ENCODE measurements at places on chromosomes 16 and 17.

DNA sequence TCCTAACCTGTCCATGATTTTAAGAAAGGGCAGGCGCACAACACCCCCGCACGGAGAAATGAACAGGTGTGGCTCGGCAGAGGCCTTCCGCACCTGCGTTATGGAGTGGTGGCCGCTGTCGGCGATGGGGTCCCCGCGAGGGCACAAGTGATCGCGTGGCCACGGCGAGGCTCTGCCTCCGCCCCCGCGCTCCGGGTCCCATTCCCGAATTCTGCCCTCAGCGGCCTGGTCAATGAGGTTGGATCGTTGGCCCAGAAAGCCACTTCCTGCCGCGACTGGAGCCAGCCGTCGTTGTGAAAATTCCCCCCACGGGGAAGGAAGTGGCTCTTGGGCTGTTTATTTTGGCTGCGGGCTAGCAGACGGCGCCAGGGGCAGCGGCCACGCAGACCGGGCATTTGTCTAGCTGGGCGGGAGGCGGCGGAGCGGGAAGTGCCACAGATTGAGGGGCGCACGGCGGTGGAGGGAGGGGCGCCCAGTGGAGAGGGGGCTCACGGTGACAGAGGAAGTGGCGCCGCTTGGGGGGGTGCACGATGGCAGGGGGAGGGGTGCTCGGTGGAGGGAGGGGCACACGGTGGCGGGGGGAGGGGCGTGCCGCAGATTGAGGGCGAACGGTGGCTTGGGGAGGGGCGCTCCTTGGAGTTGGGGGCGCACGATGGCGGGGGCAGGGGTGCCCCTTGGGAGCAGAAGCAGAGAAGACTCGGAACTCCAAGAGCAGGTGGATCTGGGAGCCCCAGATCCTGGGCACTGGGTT, 25.0 kb downstream of the MRC2 start:
- DNase-seq = peak; percentile 13

GRCh38 chr17:50479522-50480141, 972 bp downstream of the RSAD1 start:
- DNase-seq = peak; percentile 37

DNA sequence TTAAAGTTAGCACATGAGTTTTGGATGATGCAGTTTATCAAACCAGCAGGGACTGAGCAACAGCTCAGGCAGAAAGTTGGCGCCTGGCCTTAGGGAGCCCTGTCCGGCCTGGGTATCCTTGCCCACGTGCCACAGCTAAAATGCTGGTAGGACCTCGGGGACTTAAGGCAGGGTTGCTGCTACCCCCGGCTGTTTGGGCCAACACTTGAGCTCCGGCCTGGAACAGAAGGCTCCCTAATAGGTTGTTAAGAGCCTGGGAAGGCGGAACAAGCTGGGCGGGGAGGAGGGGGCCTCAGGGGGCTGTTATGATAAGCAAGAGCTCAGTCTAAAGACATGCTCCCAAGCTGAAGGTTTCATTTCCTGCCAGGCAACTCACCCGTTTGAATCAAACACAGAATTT, 39.7 kb downstream of the CUEDC1 start:
- no peak for DNase-seq

DNA sequence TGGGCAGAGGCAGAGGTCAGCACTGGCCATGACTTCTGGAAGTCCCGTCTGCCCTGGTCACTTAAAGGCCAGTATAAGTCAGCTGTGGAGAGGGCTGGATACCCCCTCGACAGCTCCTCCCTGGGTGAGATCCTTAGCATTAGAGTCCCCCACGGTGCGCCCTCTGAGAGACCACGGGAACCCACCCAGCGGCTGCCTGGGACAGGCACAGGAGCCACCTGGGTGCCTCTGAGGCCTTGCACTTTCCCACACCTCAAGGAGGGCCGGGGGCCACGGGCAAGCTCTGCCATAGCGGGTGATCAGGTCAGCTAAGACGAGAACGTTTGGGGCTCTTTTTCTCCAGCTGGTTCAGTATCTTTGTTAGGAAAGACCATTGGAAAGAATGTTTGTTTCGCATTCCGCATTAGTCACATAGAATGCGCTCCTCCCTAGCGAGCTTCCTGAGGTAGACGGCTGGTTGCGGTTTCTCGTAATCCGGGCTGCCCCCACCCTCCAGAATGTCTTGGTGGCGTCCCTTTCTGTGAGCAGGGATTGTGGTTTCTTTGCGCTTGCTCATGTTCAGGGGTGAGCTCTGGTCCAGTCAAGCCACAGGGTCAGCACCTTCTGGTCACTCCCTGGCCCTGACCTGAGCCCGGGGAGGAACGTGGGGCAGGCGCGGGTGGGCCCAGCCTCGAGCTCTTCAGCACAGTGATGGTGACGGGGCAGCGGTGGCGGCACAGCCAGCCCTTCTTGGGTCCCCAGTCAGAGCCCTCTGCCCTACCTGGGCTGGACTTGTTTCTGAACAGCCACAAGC, 25.2 kb downstream of the NME3 start:
- DNase-seq = no peak

GRCh38 chr16:15576960-15577958, 65.7 kb downstream of the MARF1 start:
- no peak for DNase-seq

DNA sequence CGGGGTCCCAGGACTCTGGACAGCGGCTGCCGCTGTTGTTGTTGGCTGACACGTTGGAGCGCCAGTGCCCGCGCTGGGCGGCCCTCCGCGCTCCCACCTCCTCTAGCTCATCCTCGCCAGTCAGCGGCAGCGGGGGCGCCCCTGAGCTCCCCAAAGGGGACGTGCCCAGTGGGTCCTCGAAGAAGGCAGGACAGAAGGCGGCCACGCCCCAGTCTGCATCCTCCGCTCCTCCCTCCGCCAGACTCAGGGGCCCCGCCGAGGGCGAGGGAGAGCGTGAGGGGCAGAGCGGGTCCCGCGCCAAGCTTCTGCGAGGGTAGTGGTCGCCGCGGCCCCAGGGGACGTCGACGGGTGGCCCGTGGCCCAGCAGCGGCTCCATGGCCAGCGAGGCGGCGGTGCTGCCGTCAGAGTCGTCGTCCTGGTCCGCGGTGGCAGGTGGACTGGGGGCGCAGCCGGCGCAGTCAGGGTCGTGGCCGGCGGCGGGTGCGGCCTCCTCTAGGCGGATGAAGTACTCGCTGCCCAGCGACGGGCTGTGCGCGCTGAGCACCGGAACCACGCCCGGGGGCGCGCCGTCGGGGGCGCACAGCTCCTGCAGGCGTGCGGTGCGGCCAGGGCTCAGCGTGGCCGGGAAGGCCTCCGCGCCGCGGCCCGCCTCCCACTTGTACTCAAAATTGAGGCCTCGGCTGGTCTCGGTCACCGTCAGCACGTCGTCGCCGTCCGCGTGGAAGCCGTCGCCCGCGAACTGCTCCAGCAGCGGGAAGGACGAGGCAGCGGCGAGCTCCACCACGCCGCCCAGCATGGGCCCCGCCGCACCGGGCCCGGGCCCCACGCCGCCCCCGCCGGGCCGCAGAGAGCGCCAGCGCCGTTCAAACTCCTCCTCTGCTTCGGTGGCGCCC, 43.2 kb upstream of the PVALEF start:
- no peak for DNase-seq

DNA sequence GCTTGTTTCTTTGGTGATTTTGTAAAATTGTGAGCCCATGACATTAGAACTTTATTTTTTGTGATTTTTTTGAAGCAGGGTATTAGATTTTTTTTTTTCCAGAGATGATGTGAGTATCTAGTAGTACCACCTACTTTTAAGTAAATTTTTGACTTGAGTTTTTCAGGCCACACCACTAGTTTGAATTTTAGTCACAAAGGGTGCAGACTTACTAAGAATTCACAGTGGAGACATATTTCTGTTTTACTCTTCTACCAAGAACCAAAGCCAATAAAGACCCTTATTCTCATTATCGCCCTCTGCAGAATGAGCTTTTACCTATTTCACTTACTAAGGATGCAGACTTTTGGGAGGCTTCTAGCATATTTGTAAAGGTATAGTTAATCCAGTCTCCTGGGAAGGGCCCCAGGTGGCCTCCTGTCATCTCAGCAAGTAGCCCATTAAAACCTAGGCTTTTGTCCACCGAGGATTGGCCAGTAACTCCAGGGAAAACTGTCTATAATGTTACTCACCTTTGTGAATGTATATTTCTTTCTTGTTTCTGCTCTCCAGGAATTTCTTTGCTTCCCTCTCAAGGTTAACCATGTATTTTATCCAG, 30.6 kb downstream of the NLK start:
- no peak for DNase-seq

DNA sequence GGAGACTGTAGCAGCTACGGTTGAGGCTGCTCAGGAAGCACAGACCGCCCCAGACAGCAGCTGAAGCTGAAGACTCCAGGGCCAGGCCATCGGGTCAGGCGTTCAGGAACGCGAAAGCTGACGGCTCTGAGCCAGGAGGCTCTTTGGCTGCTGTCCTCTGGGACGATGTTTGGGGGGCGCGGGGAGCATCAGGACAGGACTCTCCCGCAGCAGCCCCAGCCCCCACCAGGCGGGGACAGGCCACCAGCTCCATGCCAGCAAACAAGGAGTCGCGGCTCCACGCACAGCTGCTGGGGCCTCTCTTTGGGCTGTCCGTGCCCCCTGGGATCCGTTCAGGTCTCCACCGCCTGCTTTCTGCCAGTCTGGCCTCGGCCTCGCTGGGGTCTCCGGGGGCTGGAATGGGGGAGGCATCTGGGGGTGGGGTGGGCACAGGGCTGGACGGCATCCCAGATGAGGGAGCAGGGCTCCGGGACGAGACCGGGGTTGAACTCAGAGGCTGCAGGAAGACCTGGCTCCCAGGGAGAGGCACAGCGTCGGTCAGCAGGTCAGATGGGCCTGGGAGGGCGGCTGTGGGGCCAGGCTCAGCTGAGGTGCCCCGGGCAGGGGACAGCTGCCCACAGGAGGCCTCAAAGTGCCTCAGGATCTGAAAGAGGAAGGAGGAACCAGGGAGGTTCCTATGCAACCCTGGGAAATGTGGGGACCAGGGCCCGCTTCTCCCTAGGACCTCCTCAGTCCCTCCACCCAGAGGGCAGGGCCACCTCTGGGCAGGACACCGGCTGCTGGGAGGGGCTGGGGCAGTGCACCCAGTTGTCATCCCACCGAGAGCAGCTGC, 6.3 kb upstream of the CEP131 start:
- no peak for DNase-seq

DNA sequence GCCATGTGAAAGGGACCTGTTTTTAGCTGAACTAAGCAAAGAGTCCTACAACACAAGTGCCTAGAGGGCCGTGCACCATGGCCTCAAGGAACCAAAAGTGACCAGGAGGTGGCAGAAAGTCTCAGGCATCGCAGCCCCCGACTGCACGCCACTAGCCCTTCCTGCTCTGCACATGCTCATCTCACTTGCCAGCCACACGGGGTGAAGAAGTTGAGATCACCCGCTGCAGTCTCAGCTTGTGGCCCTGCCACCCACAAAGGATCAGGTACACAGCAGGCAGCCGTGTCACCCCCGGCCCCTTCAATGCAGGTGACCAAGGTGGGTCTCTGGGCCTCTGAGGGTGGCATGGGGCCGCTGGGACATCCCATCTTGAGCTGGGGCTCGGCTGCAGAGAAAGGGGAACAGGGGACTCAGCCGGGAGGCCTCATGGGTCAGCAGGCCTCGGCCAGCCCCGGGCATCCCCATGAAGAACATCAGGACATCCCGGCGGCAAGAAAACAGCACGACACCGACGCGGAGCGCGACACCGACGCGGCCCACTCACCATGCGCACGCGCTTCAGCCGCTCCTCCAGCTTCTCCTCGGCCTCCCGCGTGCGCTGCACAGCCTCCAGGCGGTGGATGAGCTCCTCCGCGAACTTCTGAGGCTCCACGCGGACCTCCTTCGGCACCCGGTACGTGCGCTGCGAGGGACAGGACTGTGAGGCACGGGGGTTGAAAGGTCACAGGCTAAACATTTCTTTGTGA, 21.0 kb downstream of the PDIA2 start:
- DNase-seq = no peak

GRCh38 chr16:77919761-77920415, 102.5 kb upstream of the CLEC3A start:
- DNase-seq = no peak

DNA sequence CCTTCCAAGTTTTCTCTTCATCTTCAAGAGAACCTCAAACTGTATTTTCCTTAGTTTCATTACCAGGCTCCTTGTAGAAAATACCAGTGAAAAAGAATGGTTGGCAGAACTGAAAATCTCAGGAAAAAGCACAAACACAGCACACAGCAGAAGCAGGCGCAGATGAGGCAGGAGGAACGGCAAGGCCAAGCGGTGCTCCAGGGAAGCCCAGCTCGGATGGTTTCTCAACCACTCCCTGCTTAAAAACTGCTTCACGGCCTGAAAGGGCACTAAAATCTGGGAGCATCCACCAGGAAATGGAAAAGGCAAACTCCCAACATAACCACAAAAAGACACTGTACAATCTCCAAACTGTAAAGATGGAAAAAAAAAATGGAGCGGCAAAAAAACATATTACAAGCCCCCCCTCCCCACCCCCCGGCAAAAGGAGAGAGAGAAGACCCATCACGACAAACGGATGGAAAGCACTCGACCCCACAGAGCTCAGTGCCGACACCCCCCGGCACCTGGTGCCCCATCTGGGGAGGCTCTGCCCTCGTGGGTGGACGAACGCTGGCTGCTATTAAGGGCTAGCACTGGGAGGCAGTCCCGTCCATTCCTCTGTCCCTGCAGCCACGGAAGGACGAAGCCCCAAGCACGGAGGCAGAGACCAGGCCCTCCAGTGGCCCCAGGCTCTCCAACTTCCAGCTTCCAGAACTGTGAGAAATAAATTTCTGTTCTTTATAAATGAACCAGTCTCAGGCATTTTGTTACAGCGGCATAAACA, 127.5 kb downstream of the ZNF778 start:
- no peak for DNase-seq

DNA sequence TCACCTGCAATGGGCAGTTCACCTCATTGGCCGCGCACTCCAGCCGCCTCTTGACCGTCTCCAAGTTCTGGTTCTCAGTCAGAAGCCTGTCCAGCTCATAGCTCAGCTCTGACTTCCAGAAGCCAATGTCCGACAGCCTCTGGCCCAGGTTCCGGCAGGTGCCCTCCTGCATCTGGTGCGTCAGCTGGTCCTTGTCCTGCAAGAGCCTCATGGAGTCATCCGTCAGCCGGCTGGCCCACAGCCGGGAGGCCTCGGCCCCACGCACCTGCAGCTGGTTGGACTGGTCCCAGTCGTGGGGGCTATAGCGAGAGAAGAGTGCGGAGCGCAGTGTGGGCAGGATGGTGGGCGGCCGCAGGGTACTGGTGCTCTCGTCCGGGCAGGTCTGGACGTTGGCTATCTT, 424 bp downstream of the TEKT5 start:
- no peak for DNase-seq

DNA sequence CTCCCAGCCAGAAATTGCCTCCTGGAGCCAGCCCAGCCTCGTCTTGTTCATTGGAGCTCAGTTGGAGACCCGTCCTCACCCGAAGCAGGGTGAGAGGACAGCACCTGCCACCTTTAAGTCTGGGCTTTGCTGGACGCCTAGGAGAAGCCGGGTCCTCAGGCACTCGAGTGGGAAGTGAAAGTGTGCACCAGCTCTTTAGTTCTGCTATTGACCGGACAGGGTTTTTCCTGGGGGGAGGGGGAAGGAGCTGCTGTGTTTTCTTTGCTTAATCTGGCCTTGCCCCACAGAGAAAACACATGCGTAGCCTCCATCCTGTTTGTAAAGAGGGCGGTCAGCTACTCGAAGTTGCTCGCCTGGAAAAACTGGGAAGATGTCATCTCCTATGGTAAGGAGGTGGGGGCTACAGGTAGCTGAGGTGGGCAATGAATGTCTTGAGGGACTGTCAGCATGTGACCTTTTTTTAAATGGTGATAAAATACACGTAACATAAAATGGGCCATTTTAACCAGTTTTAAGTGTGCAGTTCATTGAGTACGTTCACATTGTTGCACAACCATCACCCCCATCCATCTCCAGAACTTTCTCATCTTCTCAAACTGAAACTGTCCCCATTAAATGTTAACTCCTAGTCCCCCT, 34.4 kb downstream of the CMIP start:
- DNase-seq = no peak

Measured in stimulated activated CD8-positive, alpha-beta memory T cell treated with anti-CD3 and anti-CD28 coated beads, Interleukin-12 subunit alpha, Interleukin-12 subunit beta, amount 100 ng/mL, for 4 hours (primary cell).